Spinal cord (tissue), 10 donors: ENCODE measurements at places on chromosomes 1 and 21.

GRCh38 chr21:30193201-30193600 lies 22.7 kb downstream of the CLDN8 start:
- DNase-seq, result no peak

- DNase-seq, result no peak
Observed at GRCh38 chr1:234770924-234771540, 161.1 kb upstream of the IRF2BP2 start.

- DNase-seq, result no peak
Observed at GRCh38 chr21:33070998-33071769, 1.2 kb downstream of the OLIG1 start.

DNA sequence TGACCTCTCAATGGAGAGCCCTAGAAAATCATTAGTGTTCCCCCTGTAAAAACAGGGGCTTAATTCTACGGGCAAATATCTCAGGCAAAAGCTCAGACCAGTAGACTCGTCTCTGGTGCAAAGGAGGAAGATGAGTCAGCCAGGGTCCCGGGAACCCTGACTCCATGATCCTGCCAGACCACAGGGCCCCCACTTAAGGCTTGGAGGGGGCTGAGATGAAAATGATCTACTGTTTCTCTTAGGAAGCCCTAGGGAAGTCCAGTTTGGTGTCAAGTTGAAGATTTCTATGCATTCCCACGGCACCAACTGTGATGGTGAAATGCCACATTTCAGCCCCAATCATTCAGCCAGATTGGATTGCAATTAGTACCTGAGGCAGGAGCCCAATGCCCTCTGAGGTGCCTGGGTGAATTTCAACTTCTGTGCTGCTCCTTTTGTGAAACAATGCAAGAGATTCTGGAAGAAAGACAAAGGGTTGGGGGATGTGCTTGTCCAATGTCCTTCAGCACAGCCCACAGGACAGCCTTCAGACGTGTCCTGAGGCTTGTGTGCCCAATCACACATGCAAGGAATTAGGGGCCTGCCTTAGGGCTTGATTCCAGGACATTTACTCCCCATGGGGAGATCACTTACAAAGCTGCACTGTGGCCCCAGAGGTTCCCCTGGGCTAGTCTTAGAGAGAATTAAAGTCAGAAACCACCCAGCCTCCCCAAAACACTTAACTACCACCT lies 18.1 kb downstream of the NAV1 start:
- no peak for DNase-seq
